Lung microvascular endothelial cell (primary cell): ENCODE measurements at places on chromosomes 11 and 22. TPM values are rescaled to one million over a fixed set of nuclear protein-coding genes. Genes with fewer than 3 reads are reported as not detected.

GRCh38 chr11:113796663-113797259 is 17.2 kb downstream of the CLDN25 start:
- DNase-seq, result peak; percentile 55

The RBMXL2 gene
- total RNA-seq, result not detected in 2 replicates

GRCh38 chr22:38141217-38141973 is 30.9 kb upstream of the BAIAP2L2 start:
- no peak for DNase-seq

DNA sequence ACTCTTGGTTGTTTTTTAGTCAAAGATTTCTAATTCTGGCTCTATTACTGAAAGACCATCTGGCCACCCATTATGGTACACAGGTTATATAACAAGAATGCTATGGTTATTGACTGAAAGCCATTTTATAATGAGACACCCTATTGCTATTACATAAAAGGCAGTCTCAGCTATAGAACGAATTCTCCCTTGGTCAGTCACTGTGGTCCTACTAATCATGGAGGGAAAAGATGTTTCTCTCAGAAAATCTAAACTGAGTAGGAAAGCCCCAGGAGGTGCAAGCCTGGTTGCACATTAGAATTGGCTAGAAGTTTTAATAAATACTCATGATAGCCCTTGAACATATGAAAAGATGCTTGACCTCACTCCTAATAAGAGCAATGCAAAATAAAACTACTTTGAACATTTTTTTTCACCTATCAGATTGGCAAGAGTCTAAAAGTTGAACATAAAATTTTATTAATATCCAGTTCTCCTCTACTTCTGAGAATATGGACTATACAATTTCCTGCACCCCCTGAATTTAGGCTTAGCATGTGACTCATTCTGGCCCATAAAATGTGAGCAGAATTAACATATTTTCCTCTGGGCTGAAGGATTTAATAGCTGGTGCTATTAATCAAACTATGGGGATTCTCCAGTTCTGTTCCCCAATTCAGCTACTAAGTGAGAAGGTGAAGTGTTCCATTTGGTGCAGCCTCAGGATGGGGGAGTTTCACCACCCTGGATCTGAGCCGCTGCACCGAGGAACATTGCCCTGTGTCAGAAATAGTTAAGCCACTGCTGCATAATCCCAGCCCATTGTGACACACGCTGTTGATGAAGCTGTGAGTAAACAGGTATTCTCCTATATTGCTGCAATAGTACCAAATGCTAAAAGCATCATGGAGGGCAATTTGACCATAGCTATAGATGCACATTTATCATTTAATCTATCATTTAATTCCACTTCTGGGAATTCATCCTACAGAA is 11.5 kb upstream of the CRKL start:
- no peak for DNase-seq

The MYRF gene
- 0.20 and 0.22 TPM in 2 replicates for total RNA-seq

DNA sequence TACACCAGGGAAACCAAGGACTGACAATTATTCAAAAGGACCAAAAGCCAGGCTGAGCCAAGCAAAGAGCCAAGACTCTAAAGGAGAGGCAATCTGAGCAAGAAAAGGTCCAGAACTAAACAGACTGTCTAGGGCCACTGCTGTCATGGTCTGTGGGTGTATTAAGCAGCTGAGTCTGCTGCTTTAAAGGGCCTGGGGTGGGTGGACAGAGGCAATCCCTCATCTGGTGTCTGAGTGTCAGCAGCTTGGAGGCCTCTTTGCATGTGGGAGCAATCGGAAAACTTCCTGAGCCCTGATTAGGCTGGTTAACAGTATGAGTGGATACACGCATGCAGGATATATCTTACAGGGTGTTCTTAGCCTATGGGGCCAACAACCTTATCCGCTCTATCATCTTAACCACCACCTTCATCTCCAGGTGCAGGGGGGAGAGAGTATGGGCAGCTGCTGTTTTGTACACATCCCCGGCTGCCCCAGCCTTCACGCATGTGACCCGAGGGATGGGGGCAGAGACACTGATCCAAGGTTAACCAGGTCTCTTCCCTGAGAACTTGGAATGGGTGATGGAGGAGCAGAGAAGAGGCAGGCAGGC is 67.5 kb upstream of the TIMP3 start:
- DNase-seq, result no peak

DNA sequence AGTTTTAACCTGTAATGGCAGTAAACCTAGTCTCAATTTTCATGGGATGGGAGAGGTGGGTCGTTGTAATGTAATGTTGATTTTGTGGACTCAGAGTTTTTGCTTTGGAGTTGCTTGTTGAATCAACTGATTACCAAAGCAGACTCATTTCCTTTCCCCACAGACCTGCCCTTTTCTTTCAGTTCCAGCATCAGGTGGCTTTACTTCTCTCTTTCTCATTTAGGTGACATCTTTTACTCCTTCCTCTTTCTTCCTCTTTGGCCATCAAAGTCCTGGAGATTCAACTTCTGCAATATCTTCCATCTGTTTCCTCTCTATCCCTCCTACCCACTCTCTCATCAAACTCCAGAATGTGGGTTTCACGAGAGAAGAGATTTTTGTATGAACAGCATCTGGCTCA is 313.9 kb downstream of the TMEM135 start:
- DNase-seq, result no peak

- DNase-seq, result no peak
Observed at GRCh38 chr11:3890014-3890413, 34.5 kb downstream of the STIM1 start.

GRCh38 chr11:31417357-31417756 is 47.7 kb downstream of the DNAJC24 start:
- no peak for DNase-seq

The OR51B5 gene
- not detected in 2 replicates for total RNA-seq

- DNase-seq, result peak; percentile 29
Observed at GRCh38 chr22:19429950-19430889, 1.3 kb downstream of the HIRA start.

The SMC1B gene
- total RNA-seq, result not detected in 2 replicates

DNA sequence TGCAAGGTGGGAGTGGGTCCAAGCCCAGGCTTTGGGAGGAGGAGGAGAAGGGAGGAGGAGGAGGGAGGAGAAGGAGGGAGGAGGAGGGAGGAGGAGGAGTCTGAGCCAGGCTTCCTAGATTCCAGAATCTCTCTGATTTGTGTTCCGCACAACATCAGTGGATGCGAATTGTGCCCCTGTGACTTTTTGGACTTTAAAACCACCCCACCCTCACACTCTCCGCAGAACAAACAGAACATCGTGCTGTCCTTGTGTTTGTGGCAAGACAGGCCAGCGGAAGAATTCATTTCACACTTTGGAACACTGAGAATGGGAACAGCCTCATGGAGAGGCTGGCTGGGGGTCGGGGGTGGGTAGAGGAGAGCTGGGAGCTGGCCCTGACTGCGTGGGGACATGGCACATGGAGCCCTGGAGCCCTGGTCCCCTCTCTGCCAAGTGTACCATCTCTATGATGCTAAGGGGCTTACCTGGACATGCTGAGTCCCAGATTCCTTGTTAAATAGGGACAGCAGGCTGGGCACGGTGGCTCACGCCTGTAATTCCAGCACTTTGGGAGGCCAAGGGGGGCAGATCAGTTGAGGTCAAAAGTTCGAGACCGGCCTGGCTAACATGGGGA is 16.4 kb upstream of the SHANK2 start:
- DNase-seq, result no peak

The BRSK2 gene
- 0.22 and 0.40 TPM in 2 replicates for total RNA-seq

DNA sequence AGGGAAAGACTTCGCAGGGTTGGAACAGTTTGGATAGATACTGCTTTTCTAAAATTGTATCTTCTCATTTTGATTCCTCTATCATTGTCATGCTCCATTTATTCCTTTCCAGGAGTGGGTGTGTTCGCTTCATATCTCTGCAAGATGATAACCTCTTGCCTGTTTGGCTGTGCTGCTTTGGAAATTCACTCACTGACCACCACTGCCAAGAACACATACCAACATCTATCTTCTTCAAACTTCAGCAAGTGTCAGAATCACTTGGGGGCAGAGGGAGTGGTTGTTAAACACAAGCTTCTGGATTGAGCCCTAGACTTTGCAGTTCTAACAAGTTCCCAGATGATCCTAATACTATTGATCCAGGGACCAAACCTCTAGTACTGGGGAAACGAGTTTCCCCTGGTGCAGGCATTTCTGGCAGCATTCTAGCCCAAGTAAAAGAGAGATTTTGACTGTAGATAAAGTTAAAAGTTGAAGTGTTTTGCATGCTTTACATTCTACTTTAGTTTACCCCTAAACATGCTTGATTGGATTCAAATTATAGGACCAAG is 11.5 kb upstream of the DKK3 start:
- no peak for DNase-seq

The ELF5 gene
- total RNA-seq, result not detected in 2 replicates

- no peak for DNase-seq
Observed at GRCh38 chr22:19098157-19098556, 24.1 kb downstream of the DGCR2 start.

The MMP10 gene
- total RNA-seq, result 0.60 and 45.8 TPM in 2 replicates

The OR5T1 gene
- total RNA-seq, result not detected in 2 replicates

DNA sequence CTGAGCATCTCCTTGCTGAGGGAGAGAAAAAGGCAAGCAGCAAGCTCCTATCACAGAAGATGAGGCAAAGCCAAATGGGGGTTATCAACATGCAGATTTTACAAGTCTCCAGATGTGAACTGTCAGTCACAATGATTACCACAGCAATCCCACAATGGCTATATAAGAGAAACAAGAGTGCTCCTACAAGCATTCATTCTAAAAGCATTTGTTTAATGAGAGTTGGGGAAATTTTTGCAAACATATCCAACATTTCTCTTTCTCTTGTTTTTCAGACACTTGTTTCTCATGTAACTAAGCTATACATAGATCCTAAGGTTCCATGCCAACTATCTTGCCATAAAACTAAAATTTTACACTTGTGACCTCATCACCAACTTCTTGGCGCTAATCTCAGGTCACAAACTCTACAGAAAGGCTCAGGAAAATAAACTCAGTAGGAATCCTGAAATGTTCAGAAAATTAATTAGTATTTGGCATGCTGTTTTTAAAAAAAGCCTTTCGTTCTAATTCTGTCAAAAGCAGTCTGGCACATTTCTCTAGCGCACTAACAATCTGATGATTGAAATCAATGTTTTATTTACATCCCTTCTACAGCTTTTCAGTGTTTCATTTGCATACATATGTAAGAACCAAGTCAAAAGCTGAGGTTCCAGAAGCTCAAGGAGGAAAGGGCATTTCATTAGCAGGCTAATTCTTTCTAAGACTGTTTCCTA is 199.5 kb downstream of the TTC28 start:
- no peak for DNase-seq

GRCh38 chr11:47969401-47969800 is 11.0 kb upstream of the PTPRJ start:
- no peak for DNase-seq

The MPPED1 gene
- under 0.01 TPM in 1 of 2 replicates, not detected in the other for total RNA-seq

- no peak for DNase-seq
Observed at GRCh38 chr11:13666708-13667107, 1.8 kb upstream of the FAR1 start.

The F2 gene
- not detected in 2 replicates for total RNA-seq

DNA sequence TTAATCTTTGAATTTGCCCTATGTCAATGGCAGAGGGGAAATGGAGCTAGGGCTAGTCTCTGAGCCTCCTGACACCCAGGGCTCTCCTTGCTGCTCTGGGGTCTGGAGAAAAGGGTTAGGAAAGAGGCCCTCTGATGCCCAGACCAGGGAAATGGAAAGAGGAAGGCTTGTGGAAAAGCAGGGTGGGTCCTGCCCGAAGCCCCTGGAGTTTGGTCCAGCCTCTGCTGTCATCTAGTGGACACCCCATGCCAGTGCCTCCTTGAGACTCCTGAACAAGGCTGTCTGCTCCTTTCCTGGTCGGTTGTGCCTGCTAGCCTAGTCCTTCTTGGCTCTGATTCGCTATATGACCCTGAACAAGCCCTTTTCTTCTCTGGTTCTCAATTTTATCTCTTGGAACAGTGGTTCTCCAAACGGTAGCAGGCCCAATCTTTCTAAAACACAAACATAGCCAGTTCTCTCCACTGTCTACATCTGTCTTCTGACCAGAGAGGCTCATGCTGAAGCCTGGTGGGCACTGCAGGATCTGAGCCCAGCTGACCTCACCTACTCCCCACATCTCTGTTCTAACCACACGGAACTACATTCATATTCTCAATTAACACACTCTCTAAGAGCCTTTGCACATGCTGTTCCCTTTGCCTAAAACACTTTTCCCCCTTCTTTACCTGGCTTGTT is 8.8 kb upstream of the PLA2G3 start:
- DNase-seq, result peak; percentile 82

- peak; percentile 50 for DNase-seq
Observed at GRCh38 chr11:101686514-101686913, 102.7 kb upstream of the TRPC6 start.

GRCh38 chr11:97445561-97445960 is 1055.7 kb downstream of the JRKL start:
- no peak for DNase-seq

The DEUP1 gene
- not detected in 2 replicates for total RNA-seq

The SNX32 gene
- under 0.01 and 0.44 TPM in 2 replicates for total RNA-seq

DNA sequence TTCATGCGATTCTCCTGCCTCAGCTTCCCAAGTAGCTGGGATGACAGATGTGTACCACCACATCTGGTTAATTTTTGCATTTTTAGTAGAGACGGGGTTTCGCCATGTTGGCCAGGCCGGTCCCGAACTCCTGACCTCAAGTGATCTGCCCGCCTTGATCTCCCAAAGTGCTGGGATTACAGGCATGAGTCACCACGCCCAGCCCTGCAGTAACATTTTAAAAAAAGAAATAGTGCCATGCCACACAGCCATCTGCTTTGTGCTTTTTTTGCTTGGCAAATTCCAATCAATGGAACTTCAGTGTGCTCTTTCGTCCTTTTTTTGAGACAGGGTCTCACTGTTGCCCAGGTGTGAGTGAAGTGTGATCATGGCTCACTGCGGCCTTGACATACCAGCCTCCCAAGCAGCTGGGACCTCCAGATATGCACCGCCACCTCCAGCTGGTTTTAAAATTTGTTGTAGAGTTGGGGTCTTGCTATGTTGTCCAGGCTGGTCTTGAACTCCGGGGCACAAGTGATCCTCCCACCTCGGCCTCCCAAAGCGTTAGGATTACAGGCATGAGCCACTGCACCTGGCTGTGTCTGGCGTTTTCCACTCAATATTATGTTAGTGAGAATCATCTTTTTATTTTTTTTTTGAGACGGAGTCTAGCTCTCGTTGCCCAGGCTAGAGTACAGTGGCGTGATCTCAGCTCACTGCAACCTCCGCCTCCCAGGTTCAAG is 1.8 kb upstream of the CHADL start:
- DNase-seq, result no peak

The CHRNA10 gene
- total RNA-seq, result 0.22 and 0.60 TPM in 2 replicates

The LRRN4CL gene
- total RNA-seq, result 0.22 and 0.60 TPM in 2 replicates

The TBX1 gene
- total RNA-seq, result 29.0 and 74.2 TPM in 2 replicates

DNA sequence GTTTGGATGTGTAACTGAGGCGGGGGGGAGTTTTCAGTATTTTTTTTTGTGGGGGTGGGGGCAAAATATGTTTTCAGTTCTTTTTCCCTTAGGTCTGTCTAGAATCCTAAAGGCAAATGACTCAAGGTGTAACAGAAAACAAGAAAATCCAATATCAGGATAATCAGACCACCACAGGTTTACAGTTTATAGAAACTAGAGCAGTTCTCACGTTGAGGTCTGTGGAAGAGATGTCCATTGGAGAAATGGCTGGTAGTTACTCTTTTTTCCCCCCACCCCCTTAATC is 2.3 kb downstream of the MALAT1 start:
- DNase-seq, result no peak
